ENCODE measurements at places on chromosomes 11 and 22.

GRCh38 chr11:123168955-123169484, 26.0 kb downstream of the CLMP start:
- no peak for DNase-seq

- no peak for DNase-seq
These were observed 5.1 kb upstream of the COMT start for GRCh38 chr22:19936513-19936912.

DNA sequence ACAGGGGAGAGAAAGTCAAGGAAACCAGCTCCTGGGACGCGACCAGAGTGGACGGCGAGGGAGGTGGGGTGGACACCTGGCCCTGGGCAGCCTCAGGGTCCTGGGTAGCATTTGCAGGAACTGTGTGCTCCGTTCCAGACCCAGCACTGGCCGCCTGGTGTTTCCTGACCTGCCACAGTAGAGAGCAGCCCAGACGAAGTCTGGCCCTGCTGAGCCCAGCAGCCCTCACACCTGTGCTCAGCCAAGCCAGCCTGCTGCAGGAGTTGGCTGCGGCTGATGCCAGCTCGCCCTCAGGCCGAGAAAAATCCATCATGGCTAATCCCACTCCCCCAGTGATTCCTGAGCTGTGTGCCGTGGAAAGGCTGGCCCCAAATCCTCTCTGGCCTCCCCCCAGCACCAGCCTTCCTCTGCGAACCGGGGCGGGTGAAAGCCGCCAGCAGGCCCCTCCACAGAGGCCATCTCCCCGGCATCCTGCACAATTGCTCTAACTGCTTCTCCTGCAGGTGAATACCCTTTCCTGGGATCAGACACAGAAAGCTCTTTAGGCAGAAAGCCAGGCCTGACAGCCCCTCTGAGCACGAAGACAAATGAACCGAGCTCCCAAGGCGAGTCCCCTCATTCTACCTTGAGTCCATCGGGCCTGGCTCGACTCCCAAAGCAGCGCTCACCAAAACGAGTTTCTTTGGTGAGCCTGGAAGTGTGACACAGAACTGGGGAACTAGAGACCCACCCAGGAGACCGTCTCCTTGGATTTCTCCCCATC, 88.6 kb downstream of the RTL6 start:
- DNase-seq, result no peak

DNA sequence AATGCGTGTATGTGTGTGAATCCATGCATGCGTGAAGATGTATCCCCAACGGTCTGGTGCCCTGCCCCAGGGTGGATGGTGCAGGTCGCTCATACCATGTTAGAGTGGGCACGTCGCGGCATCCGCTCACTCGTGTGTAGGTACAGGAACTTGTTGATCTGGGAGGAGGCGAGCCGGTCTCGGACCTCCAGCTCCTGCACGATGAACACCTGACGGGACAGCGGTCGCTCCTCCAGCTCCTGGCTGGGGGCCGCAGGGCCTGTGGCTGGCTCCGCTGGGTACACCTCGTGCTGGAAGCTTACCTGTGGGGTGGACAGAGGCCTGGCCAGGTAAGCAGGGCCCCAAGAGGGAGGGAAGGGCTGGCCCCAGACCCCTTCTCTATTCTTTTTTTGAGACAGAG, 18.5 kb downstream of the ATG2A start:
- no peak for DNase-seq

GRCh38 chr22:48635031-48635430, 1192.6 kb downstream of the BRD1 start:
- no peak for DNase-seq

DNA sequence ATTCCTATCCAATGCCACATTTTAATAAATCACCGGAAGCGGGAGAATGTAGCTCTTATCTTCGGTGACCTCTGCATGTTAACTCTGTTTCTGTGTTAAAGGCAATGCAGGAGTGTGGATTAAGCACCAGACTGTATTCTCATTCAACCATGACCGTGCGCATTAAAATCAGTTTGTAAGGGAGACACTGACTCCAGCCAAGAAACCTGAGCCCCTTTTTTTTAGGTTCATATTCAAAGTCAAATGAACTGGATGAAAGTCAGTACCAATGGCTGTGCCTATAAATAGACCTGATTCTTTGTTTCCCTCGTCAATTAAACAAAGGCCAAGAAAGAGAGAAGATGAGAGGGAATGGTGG, 32.2 kb downstream of the C11orf91 start:
- no peak for DNase-seq

- DNase-seq, result no peak
These were observed 1.4 kb downstream of the MED15 start for GRCh38 chr22:20508815-20509271.

DNA sequence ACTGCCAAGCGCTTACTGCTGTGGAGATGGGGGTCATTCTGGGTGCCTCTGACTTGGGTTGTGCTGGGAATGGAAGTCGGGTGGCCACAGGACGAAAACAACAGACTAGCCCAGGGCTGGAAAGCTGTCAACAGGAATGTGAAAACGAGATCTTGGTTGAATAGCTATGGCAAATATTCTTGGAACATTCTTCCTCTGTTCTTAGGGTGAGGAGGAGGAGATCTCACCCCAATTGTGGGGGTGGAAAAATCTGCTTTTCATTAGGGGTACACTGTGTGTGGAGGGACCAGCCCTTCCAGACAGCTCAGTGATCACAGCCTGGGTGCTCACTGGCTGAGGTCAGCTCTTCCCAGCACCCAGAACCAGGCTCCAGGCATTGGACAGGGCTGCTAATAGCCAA, 52.0 kb upstream of the PRSS23 start:
- no peak for DNase-seq

- DNase-seq, result no peak
These were observed 2.4 kb upstream of the ARSA start for GRCh38 chr22:50630376-50630775.

- DNase-seq, result no peak
These were observed 13.4 kb downstream of the NADSYN1 start for GRCh38 chr11:71466358-71466757.

GRCh38 chr22:39110631-39111561, 13.9 kb downstream of the APOBEC3H start:
- no peak for DNase-seq

GRCh38 chr22:38273135-38273826, 471 bp upstream of the TMEM184B start:
- peak; percentile 5 for DNase-seq

DNA sequence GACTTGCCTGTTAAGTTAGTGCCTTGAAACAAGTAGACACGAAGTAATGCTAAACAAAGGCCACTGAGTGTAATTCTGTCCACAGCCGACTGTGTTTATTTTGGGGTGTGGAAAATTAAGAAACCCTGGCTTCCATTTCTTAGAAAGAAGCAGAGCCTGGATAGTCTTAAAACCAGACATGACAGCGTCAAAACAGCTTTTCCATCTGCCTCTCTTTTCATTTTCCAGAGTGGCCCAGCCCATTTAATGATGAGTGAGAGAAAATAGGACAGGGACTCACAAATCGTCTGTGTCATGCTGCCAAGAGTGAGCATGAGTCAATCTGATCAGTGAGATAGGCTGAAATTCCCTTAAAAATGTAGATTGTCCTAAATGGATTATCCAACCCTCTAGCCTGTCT, 485.9 kb downstream of the JRKL start:
- DNase-seq, result no peak

DNA sequence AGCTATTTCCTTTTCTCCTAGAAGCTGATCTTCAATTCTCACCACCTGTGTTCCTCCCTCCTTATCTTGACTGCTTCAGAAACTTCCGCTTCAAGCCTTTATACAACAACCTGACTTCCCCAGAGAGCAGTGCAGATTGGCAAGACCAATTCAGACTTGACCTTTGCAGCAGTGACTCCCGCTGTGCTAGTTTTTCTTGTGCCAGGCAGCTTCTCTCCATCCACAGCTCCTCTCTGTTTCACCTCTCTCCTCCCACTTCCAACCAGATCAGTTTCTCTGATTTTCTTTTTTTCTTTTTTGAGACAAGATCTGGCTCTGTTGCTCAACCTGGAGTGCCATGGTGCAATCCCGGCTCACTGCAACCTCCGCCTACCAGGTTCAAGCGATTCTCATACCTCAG, 74.3 kb downstream of the GRAMD1B start:
- DNase-seq, result no peak

- no peak for DNase-seq
These were observed 69.0 kb upstream of the THY1 start for GRCh38 chr11:119491753-119492510.

DNA sequence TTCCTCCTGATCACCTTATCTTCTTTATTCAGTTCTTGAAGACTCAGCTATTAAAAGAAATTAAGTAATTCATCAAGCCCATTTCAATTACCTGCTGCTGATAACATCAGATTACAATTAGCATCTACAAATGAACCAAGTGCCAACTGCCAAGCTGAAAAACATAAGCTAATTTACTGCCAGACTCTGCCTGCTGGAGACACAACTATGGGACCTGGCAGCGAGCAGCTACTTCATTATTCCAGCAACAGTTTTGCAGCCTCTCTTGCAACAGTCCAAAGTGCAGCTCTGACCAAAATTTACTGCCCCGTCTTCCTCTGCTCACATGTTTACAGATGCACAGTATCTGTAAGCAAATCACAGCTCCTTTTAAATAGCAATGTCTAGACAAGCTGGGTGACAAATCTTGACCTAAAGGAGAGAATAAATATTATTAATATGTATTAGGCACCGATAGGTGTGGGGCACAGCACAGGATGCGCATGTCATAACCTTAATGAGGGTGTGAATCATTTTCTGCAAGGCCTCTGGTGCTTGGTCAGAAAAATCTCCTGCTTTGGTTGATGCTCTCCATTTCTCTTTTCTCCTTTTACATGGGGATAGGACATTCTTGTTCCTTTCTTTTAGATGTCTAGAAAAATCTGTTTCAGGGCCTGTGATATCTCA, 232.2 kb upstream of the PITPNB start:
- no peak for DNase-seq

- no peak for DNase-seq
These were observed 223.8 kb upstream of the DDI1 start for GRCh38 chr11:103812680-103813079.

DNA sequence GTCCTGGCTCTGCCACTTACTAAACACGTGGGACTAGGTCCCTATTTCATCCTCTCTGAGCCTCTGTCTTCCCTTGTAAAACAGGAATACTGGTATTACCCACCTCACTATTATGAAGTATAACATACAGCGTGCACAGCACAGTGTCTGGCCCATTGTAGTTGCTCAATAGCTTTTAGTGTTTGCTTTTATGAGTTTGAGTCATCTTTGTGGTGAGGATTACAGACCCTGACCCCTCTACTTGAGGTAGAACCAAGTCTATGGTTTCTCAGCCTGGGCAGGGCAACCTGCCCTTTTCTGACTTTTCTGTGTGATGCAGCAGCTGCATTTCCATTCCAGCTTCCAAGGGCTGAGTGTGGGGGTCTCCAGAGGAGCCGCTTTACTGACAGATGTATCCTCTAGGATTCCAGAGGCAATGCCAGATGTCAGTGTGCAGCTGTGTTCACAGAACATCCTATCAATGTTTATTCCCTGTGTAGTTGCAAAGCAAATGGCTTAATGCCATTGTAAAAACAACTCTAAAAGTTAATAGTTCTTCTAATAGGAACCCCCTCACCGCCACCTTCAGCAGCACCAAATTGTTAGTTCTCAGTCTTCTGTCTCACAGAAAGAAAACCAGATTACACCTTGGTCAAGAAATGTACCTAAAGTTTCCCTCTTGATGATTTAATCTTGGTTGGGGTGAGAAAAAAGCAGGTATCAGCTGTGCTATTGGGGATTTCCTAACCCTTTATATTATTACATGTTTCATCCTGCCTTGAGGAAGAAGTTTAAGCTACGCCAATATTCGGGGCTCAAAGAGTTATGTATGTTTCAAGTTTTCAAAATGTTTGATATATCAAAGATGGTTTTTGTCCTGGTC, 16.8 kb downstream of the PRR5L start:
- DNase-seq, result no peak

- no peak for DNase-seq
These were observed 40.8 kb upstream of the LMO2 start for GRCh38 chr11:33932721-33933120.

DNA sequence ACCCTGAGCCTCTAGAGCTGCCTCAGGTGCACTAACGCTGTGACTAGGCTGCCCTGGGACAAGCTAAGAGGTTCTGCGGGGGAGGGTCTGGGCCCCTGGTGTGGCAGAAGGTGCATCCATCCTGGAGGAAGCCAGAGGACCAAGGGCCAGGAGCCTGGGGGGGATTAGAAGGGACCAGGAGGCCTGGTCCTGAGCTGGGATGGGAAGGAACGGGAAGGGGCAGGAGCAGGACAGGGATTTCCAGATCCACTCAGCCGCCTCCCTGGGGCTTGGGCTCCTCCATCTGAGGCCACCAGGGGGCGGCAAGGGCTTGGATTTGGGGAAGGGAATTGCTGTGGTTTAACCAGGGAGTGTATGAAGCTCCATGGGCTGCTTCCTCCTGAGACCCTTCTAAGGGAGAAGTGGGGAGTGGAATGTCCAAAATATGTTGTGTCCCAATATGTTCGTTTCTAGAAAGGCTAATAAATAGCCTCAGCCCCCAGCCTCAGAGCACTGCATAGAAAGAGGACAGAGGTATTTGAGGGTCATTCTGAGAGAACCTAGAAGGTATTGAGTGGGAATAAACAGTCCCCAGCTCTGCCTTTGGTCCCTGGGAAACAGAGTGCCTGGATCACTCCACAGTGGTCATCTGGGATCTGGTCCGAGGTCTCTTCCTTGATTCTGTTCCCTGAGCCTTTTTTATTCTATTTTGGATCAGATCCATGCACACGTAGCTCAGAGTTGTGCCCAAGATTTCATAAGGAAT, 17.4 kb upstream of the PRAME start:
- DNase-seq, result peak; percentile 69

DNA sequence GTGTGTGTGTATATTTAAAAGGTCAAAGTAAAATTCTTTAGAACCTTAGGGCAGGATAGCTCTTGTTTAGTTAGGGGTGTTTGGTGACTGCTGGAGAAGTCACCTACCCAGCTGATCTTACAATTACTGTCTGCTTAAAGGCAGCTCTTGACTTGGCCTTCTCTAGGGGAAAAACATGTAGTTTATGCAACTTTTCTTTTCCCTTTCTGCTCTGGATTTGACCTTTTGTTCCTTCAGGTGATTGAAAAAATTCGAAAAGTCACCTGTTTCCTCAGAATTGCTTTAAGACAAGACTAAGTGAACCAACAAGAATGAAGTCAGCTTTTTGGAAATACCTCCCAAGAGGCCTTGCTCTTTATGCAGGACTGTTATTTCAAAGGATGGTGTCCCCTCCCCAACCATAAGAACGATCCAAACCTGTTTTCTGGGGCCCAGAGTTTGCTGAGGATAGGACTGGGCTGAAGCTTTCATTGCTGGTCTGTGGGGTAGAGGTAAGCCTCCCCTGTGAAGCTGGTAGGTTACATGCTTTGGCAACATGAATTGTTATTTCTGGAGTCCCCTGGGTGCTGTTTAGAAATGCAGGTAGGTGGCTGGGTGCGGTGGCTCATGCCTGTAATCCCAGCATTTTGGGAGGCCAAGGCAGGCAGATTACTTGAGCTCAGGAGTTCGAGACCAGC, 111.2 kb downstream of the PTPRJ start:
- DNase-seq, result no peak

- DNase-seq, result no peak
These were observed 45.0 kb upstream of the MYH9 start for GRCh38 chr22:36432592-36433317.

GRCh38 chr11:95795627-95796295, 5.5 kb downstream of the CEP57 start:
- no peak for DNase-seq

GRCh38 chr11:75839851-75840250, 24.8 kb downstream of the UVRAG start:
- no peak for DNase-seq

GRCh38 chr11:112156956-112157766, 6.7 kb downstream of the IL18 start:
- peak; percentile 99 for DNase-seq

Measured in inflammatory macrophage treated with lipopolysaccharide for 1 hour (primary cell).